Lower leg skin (tissue), 4 donors: ENCODE measurements at places on chromosomes 16 and 17. TPM values are rescaled to one million over a fixed set of nuclear protein-coding genes. Genes with fewer than 3 reads are reported as not detected.

The CACNG3 gene
- not detected for total RNA-seq

GRCh38 chr17:49551221-49552069 lies 24.2 kb upstream of the NXPH3 start:
- peak; percentile 83 for DNase-seq

DNA sequence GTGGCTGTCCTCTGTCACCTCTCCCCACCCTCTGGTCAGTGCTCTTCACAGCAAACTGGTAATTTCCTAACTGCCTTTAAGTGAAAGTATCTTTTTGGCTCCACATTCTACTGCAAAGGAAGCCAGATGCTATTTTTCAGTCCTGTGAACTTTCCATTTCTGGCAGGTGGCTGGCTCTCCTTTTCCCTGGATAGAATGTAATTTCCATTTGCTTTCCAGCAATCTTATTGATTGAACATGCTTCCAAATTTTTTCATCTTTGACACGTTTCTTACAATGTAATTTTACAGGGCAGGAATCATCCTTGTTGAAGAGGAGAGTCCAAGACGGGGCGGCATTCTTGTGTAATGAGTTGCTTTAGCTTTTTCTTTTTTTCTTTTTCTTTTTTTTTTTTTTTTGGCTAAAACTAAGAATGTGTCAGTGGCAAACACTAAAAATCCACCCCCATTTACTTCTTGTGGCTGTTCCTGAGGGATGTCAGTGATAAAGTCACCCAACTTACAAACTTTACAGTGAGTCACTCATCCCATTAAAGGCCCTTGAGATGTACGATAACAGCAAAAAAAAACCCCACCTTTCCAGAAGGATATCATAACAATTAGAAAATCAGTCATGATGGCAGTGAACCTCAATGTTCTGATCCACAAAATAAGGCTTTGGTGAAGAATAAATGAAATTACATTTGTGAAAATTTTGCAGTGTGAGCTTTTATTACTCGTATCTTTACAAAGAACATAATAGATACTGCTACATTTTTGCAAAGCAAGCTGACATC lies 29.4 kb upstream of the PRKCA start:
- DNase-seq = no peak

- no peak for DNase-seq
Measured at GRCh38 chr17:50660887-50661345, 26.2 kb downstream of the ABCC3 start.

The ZNF594 gene
- total RNA-seq = 4.1 TPM

The RAP1GAP2 gene
- 15.3 TPM for total RNA-seq

DNA sequence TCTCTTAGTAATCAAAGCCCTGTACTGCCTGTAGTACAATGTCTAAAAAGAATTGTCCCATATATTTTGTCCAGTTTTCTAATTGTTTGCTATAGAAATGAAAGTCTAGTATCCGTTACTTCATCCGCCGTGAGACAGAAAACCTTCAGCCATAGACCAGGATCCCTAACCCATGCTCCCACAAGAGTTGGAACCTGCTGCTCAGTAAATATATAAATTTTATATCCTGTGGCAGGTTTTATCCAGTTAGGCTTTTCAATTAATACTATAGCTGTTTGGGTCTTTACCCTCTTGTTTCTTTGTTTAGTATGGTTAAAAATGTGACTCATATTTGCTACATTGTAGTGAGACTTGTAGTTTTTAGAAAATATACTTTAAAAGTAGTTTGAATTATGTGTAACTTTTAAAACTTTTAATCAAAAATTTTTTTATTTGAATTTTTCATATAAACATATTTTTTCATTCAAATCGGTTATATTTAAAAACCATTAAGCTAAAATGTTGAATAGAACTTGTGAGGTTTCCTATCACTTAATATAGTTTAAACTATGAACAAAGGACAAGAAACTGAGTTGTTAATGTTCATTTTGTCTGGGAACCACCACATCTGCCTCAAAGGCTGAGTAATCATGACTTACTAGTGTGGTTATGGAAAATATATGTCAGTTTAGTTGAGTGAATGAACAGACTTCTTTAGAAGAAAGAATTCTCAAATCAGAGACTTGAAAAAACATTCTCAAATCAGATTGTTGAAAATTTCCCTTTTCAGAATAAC lies 54.8 kb downstream of the VMP1 start:
- DNase-seq = no peak

The AIPL1 gene
- total RNA-seq = not detected

- no peak for DNase-seq
Measured at GRCh38 chr17:79749156-79749815, 18.5 kb downstream of the ENPP7 start.

DNA sequence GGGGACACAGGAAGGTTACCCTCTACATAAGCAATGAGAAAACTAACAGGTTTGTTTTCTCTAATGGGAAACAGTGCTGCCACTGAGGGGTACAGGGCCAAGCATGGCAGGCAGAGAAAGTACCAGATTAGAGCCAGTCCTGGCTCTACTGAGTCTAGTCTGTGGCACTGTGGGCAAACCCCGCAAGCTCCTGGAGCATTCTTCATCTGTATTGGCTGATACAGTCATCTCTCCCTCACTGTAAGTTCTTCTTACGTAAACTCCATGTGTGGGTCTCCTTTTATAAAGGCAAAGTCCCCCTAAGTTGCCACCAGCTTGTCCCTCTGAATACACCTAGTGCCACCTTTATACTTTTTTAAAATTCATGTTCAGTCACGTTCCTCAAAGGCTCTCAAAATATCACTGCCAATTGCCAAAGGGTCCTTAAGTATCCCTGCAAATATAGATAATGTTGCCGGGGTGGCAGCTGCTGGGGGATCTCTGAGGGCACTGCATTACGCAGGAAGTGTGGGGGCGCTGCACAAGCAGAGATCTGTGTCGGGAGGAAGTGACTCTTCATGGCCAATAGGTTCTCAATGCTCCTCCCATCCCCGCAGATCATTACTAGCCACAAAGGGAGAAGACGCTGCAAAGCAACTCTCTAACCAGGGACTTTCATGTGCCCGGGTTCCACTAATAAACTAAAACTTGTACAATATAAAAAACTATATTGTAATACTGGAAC lies 18.8 kb downstream of the XPO6 start:
- peak; percentile 76 for DNase-seq

The CFAP97D1 gene
- not detected for total RNA-seq
